WERI-Rb-1 (cell line): ENCODE measurements at places on chromosomes 3 and 15.

DNA sequence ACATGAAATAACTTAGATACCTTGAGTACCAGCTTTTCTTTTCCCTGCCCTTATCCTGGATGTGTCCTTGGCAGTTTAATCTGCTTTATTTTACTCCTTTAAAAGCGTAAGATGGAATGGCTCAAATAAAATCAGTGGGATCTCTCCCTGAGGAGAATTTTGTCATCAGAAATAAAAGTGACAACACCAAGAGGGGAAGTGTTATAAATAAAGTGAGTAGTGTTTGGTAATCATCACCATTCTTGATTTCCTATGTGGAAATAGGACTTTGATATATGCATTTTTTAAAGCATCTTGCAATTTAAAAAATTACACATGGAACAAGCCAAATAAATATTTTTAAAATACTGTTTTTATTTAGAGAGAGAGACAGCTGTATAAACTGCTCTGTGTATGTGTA, 76.5 kb downstream of the MBNL1 start:
- no peak for DNase-seq

- DNase-seq = no peak
These were observed 57.3 kb downstream of the TMEM212 start for GRCh38 chr3:171900446-171900845.

DNA sequence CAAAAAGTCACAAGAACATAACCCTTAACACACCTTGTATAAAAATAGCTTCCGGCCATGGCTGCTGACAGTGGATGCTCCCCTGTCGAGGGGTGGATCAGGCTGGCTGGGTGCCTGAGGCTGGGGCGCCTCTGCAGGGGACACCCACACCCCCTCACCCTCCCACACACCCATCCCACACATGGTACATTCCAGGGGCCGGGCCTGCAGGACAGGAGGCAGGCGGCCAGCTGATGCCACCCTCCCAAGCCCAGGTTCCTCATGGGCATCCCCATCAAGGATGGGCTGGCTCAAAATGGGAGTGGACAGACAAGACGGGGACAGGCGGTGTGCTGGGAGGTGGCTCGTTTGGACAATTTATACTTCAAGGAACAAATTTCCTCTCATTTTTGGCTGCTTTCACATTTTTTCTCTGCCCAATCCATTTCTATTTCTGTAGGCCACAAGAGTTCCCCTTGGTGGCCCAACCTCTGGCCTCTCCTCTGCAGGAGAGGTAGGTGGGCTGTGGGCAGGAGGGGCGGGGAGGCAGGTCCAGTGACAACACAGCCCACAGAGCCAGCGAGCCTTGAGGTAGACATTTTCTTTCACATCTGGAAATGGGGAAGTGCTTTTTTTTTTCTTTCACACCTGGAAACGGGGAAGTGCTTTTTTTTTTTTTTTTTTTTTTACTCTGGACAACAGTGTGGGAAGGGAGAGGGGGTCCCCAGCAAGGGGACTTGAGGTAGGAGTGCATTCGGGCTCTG, 23.3 kb downstream of the RNU5B-1 start:
- DNase-seq = no peak

- no peak for DNase-seq
These were observed 296.0 kb upstream of the ICE2 start for GRCh38 chr15:60774829-60775463.
